ENCODE measurements at places on chromosomes 5 and 9.

DNA sequence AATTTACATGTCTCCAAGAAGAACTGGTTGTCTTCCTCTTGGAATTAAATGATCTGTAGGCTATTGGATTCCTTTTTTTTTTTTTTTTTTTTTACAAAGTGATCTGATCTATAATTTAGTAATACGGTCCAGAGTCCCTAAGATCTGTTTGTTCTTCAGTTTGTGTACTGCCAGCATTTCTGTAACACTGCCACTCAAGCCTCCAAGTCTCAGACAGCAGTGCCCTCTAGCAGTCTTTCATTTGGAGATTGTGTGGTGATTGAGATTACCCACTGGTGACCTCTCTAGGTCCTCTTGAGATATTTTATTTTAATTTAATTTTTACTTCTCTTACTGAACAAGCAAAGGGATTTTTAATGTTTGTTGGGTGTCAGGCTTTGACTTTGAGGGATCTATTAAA lies 40.8 kb downstream of the NDFIP1 start:
- no peak for DNase-seq

- DNase-seq: no peak
Measured at GRCh38 chr5:65151614-65152013, 330.1 kb downstream of the ADAMTS6 start.

- no peak for DNase-seq
Measured at GRCh38 chr5:102539562-102539961, 40.8 kb upstream of the SLCO6A1 start.

DNA sequence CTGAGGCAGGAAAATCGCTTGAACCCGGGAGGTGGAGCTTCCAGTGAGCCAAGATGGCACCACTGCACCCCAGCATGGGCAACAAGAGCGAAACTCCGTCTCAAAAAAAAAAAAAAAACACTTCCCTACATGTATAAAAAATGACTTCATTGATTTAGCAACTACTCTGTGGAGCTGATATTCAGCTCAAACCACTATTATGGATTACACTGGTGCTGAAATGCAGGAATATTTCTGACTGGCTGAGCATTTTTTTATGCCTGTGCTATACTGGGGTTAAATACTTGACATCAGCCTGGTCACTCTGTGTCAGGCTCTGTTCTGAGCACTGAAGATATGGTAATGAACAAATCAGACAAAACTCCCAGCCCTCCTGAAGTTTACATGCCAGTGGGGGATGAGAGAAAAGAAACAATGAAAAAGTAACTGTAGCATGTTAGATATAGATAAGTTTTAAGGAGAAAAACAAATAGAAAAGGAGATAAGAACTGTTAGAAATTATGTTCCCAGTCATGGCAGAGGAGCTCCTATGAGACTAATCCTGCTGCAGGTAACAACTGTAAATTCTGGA lies 22.6 kb upstream of the TTC39B start:
- no peak for DNase-seq

DNA sequence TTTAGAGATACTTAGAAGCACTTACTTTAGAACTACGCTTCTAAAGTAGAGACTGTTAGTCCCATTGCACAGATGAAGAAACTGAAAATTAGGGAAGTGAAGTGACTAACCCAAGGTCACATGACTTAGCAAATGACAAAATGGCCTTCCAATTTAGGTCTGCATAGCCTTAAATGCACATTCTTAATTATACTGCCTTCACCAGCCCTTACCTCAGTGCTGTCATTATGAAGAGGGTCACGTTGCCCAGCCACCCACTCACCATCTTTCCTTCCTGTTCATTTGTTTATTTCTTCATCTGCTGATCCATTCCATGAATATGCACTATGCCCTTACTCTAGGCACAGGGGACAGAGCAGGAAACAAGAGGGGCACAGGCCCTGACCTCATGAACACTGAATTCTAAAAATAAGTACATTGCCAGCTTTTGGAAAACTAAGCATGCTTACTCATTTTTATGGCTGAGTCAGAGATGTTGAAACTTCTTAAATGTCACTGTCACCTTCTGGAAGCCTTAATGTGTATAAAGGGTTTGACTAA lies 8.6 kb downstream of the HAVCR2 start:
- no peak for DNase-seq

DNA sequence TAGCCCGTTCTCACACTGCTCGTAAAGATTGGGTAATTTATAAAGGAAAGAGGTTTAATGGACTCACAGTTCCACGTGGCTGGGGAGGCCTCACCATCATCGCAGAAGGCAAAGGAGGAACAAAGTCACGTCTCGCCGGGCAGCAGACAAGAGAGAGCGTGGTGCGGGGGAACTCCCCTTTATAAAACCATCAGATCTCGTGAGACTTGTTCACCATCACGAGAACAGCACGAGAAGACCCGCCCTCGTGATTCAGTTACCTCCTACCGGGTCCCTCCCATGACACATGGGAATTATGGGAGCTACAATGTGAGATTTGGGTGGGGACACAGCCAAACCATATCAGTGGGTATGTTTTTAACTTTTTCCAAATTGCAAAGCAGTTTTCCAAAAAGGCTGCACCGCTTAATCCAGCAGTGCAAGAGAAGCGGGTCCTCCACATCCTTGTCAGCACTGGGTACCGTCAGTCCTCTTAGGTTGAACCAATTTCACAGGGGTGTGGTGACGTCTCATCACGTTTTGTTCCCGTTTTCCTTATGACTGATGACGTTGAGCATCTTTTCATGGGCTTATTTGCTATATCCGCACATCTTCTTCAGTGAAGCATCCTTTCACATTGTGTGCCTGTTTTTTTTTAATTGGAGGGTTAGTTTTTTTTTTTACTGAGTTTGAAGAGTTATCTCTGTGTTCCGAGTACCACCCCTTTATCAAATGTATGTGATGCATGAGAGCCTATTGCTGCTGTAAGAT lies 8.0 kb upstream of the FCN2 start:
- no peak for DNase-seq

DNA sequence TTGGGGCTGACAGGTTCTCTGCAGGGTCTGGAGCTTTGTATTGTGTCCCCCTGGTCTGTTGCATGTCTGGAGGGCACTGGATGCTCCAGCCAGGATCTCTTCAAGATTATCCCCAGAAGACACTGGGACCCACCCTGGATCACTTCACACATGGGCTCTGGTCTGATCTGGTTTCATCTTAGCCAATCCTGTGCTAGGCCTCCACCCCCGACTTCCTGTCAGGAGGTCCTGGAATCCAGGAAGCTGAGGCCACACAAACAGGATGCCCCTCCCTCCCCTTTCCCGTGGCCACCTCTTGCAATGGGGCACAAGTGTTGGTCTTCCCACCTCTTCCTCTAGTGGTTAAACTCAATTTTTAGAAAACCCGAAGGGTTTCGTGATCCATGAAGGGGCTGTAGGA lies 242.6 kb upstream of the MVB12B start:
- no peak for DNase-seq

DNA sequence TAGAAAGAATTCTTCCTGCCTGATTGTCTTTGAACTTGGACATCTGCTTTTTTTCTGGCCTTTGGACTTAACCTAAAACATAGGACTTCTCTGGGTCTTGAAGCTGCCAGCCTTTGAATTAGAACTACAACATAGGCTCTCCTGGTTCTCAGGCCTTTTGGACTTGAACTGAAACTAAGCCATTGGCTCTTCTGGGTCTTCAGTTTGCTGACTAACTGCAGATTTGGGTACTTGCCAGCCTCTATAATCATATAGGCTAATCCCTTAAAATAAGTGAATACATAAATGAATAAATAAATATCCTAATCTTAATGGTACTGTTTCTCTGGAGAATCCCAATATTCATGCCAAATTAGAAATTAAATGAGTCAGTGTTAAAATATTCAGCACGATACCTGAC lies 473.4 kb upstream of the PAPPA start:
- no peak for DNase-seq

DNA sequence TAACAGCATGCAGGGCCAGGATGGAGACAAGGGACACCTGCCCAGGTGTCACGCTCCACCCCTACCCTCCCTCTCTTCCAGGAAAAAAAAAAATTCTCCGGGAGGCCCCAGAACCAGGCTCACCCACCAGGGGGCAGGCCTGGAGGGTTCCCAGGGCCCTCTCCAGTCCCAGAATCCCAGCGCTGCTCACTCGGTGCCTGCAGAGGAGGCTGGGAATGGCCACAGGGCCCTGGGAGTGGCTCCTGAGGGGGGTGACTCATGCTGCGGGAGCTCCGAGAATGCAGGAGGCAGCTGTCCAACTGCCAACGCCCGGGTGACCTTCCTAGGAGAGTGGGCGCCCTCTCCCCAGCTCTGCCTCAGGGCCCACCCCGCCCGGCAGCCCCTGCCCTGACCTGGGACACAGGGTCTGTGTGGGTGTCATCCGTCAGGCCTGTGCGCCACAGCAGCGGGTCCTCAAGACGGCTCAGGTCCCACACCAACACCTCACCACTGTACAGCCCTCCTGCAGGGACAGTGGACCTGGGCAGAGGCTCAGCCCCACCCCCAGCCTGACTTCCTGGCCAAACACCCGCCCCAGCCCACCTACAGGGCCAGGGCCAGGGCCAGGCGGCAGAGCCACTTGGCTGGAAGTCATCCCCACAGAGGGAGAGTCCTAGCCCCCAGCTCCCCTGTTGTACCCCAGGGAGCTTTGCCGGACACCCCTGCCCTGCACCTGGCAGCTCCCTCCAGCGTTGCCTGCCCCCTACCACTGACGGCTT lies 21.2 kb downstream of the DYNC2I2 start:
- DNase-seq: peak; percentile 85

GRCh38 chr5:105573575-105573974 lies 2011.0 kb upstream of the NUDT12 start:
- DNase-seq: no peak

DNA sequence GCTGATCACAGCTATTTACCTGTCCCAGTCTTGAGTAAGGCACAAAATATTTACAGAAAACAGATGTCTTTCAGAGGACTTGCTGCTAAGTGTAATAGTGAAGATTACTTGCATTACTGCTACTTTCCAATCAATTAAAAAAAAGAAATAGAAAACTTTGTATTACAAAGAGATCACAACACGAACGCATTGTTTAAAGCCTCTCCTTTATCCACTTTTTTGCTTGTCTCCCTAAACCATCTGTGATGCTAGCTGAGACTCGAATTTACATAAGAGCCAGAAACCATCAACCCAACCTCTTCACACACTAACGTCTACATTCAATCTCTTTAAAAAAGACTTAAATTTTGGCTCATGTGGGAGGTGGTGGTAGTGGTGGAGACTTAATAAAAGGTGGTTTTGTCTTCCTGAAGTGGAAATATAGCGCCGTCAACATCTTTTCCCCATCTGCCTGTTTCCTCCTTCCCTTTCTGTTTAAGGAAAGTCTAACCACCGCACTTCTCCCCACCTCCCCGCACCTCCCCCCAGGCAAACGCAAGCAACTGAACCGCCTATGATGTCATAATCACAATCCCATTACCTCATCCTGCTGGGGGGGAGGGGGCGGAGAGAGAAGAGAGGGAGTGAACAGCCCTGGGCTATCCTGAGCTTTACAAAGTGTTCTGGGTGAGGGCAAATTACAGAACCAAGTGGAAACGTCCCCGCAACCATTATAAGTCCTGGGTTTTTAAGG lies 948 bp upstream of the FAM53C start:
- no peak for DNase-seq

DNA sequence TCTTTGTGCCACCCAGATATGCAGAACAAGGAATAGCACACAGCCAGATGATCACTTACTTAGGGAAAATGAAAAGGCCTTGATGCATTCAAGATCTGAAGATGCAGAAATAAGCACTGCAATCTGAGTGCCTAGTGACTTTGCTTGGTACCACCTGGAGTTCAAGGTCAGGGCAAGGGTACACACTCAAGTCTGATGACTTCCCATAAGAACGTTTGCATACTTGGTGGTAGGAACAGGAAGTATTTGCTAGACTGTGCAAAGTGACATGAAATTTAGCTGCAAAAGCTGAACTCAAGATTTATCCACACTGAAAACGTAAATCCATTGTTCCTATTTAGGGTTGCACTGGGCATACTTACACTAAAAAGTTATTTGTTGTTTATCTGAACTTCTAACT lies 177.1 kb downstream of the PIK3R1 start:
- DNase-seq: no peak

GRCh38 chr9:133904346-133905090 lies 87.6 kb downstream of the VAV2 start:
- no peak for DNase-seq

DNA sequence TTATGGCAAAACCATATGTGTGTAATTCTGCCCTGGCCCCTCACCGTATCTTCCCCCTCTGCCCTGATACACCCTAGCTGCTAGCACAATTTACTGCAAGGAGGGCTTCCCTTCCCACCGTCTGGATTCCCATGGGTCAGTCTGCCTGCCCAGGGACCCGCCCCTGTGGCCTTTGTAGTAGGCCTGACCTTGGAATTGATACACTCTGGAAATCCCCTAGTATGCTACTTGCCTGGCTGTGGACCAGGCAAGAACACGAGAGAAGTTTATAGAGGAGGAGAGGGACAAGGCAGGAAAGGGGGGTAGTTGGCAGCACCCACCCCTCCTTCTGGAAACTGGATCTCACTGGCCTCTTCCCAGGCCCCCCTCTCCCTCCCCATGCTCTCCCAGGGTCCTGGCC lies 115.8 kb upstream of the CCL21 start:
- DNase-seq: no peak

GRCh38 chr9:108836781-108837180 lies 19.0 kb downstream of the ACTL7B start:
- no peak for DNase-seq

- DNase-seq: no peak
Measured at GRCh38 chr5:120162321-120162720, 301.8 kb upstream of the PRR16 start.

GRCh38 chr5:164355267-164355830 lies 849.9 kb downstream of the MAT2B start:
- no peak for DNase-seq

DNA sequence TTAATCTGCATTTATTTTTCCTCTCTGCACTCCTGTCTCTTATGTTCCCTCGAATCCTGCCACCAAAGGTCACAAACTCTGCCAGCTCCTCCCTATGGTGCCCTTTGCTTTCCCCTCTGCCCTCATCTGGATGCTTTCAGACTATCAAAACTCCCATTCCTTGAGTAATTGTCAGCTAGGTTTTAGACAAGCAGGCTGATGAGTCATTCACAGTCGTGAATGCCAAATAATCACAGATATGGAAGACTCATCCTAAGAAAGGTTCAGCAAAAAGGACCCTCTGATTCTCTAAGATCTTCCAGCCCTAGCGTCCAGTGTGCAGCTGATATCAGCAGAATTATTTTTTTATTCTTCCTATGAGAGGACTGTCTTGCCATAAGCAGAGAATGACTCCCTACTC lies 104.5 kb upstream of the NUDT12 start:
- no peak for DNase-seq
